Activated CD4-positive, alpha-beta T cell treated with anti-CD3 and anti-CD28 coated beads for 1 hour (primary cell): ENCODE measurements at places on chromosomes 2 and 18.

- DNase-seq, result no peak
Observed at GRCh38 chr18:47793609-47794008, 136.8 kb downstream of the SMAD2 start.

- DNase-seq, result no peak
Observed at GRCh38 chr2:217805668-217806481, 196.9 kb downstream of the TNS1 start.

GRCh38 chr2:80028584-80028983 lies 276.0 kb downstream of the LRRTM1 start:
- DNase-seq, result no peak

- no peak for DNase-seq
Observed at GRCh38 chr18:24446453-24446852, 14.0 kb upstream of the HRH4 start.

DNA sequence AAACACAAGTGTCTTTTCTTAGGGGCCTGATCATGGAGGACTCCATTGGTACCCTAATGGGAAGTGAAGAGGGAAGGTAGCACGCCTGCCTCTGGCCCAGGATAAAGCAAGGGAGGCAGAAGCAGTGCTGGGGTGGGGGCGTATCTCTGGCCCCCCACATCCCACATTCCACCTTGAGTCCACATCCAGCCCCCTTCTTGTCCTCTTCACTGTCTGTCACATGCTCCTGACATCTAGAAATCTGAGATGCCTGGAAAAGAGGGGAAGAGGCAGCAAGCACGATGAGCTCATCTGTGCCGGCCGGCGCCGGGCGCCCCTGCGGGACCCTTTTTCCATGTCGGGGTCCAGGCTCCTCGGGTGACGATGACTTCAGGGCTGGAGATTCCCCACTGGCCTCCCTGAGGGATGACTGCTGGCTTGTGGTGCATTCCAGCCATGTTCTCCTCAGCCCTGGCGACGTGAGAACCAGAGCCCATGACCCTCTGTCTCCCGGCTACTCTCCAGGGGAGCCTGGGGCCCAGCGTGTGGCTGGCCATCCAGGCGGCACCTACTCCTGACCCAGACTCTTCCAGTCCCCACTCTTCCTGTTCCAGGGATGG lies 277.5 kb downstream of the DYSF start:
- DNase-seq, result no peak

GRCh38 chr2:70725505-70725904 lies 42.5 kb downstream of the ADD2 start:
- DNase-seq, result no peak

GRCh38 chr2:31193806-31194205 lies 23.5 kb downstream of the CAPN14 start:
- DNase-seq, result no peak

- no peak for DNase-seq
Observed at GRCh38 chr18:49055754-49056172, 105.0 kb upstream of the SMAD7 start.

DNA sequence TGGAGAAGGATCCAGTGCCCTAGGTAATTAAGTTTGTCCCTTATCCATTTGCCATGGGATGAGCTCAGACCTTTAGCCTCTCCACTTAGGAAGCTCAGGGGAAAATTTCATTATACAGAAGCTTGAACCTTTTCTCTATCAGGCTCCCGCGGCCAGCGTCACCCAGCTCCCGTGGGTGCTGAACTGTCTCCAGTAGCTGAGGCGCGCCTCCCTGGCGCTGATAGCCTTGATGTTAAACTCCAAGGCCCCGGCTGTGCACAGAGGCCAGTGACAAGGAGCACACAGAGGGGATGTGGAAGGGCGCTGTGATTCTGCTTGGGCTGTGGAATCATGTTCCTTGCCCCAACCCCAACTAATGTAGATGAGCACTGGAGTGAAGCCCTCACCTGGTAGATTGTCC lies 50.8 kb downstream of the NRP2 start:
- DNase-seq, result no peak

- DNase-seq, result no peak
Observed at GRCh38 chr2:98441706-98442450, 2.8 kb upstream of the INPP4A start.

GRCh38 chr2:109284826-109285225 lies 155.8 kb downstream of the SH3RF3 start:
- no peak for DNase-seq

DNA sequence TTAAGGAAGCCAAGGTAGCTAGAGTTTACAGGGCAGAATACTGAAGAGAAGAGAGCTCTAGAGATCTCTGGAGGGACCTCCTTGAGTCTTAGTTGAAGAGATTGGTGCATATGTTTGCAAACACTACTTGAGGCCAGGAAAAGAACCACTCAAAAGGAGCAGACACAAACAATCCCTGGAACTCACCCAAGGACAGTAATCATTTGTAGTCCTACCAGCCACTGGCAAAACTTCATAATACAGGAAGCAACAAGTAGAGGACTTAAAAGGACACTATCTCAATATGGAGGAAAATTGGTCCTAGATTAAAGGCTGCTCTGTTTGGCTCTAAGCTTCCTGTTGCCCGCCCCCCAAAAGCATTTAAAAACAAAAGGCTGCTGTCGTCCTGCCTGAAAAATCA lies 46.9 kb upstream of the UBXN4 start:
- no peak for DNase-seq
